ENCODE measurements at places on chromosomes 13 and 19.

DNA sequence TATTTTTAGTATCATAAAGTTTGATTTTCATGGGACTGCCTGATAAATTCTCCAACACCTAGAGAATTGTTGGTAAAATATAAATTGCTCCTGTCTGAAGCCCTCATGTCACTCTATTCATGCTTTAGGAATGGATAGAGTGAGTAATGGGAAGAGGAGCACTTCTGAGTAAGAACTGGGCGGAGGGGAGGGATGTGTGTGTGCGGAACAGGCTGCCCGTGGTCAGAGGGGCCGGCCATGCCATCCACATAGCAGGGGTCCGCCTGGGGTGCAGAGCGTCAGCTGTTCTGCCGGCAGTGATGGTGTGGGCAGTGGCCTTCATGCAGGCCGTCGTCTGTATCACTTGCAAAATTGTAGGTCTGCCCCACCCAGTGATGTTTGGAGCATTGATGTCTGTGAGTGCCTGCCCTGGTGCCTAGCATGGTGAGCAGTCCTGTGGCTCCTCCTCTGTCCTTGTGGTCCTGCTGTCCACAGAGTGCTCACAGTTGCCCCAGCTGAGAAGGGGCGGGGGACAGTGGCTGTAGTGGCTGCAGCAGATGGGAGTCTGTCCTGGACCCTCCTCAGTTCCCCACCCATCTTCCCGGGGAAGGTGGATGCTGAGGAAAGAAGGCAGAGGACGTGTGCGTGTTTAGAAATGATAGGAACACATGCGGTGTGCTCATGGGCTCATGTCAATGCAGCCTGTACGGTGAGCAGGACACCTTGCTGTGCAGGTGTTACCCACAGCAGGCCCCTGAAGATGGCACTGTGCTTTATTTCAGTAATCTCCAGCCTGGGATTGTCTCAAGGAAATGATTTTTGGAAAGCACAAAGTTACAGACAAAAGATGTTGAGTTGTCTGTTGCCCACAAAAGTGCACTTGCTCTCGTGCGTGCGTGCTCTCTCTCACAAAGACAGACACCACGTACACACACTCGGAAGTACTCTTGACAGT, 49.4 kb upstream of the TEX29 start:
- DNase-seq = no peak

- DNase-seq = no peak
Measured at GRCh38 chr19:5024282-5024681, 55.4 kb downstream of the KDM4B start.

DNA sequence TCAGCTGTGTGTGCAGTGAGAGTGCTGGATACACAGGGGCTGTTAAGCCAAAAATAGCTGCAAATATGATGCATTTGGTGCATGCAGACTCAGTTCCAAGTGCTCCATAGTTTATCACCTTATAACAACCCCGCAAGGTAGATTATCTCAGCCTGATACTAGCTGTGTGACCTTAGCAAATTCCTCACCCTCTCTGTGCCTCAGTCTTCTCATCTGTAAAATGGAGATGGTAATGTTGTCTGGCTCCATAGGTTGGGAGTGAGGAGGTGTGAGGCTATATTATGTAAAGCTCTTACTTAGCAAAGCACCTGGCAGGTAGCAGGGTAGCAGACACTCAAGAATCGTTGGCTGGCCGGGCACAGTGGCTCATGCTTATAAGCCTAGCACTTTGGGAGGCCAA, 23.8 kb upstream of the SHKBP1 start:
- no peak for DNase-seq

DNA sequence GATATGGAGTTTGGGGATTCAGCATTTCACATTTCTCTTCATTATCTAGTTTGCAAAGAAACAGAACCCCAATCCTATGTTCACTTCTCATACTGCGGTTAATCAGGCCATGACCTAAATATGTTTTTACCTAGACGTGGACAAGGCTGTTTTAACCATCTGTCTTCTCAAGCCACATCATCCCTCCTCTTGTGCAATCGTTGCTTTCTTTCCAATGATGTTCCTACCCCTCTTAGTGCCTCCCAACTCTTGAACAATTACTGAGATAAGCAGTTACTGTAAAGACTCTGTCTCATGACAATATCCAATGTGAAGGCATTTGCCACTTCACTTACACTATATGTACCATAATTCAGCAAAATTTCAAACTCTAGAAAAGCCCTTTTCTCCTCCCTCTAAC, 406.2 kb downstream of the LIG4 start:
- DNase-seq = no peak

GRCh38 chr13:110310541-110311442, 3.7 kb downstream of the COL4A2 start:
- DNase-seq = no peak

DNA sequence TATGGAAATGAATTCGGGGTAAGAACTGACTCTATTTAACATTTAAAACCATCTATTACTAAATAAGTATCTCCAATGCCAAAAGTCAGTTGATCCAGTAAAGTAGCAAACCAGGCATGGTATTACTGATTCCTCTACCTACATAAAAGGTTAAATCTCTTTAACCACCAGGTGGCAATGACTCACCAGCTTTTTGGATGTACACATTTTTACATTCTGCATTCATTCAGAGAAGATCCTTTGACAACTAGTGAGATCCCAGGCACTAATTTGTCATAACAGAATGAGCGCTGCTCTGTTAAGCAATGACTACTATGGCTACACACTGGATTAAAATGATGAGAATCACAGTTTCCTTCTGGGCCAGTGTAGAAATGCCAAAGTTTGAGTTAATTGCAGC, 329.8 kb upstream of the GPC6 start:
- no peak for DNase-seq

GRCh38 chr13:37418490-37418889, 180.1 kb downstream of the POSTN start:
- no peak for DNase-seq

Data from activated naive CD4-positive, alpha-beta T cell treated with Interleukin-2 at 50 U/mL for 16 hours (primary cell).